T-helper 17 cell (primary cell): ENCODE measurements at places on chromosomes 6 and 20.

GRCh38 chr20:60395991-60396390 lies 437.8 kb downstream of the CDH26 start:
- no peak for DNase-seq
- H3K36me3 ChIP-seq = peaks cover 2% of the 10 kb centered on the region
- H3K27ac ChIP-seq = no peak overlapping the region
- H3K4me1 ChIP-seq = no peaks in the 10 kb centered on the region

DNA sequence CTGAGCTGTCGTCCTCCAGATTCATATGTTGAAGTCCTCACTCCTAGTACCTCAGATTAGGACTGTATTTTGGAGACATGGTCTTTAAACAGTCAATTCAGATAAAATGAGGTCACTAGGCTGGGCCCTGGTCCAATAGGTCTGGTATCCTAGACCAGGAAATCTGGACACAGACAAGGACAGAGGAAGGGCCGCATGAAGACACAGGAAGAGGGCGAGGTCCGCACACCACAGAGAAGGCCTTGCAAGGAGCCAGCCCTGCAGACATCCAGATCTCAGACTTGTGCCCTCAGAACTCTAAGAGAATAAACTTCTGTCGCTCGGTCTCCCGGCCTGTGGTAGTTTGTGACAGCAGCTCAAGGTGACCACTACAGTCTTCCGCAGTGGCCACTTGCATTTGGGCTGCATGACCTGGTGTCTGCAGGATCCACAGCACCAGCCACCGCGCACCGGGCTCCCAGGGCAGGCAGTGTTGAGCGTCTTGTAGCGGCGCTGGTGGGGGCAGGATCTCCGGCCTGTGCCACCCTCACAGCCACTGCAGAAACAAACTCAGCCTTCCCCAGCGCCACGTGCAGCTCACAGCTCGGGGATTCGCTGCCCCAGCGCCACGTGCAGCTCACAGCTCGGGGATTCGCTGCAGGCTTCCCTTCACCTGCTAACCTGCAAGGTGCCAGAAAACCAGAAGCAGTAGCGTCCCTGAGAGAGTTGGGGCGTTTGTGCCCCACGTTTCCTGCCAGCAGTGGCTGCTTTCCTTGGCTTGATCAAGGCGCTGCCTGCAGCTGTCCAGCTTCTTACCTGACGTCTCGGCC lies 6.0 kb upstream of the RBM38 start:
- H3K27me3 ChIP-seq = no peaks in the 10 kb centered on the region
- no peak overlapping the region for H3K27ac ChIP-seq
- no peak for DNase-seq
- H3K4me1 ChIP-seq = peaks cover 10% of the 10 kb centered on the region
- H3K36me3 ChIP-seq = peaks cover 2% of the 10 kb centered on the region

DNA sequence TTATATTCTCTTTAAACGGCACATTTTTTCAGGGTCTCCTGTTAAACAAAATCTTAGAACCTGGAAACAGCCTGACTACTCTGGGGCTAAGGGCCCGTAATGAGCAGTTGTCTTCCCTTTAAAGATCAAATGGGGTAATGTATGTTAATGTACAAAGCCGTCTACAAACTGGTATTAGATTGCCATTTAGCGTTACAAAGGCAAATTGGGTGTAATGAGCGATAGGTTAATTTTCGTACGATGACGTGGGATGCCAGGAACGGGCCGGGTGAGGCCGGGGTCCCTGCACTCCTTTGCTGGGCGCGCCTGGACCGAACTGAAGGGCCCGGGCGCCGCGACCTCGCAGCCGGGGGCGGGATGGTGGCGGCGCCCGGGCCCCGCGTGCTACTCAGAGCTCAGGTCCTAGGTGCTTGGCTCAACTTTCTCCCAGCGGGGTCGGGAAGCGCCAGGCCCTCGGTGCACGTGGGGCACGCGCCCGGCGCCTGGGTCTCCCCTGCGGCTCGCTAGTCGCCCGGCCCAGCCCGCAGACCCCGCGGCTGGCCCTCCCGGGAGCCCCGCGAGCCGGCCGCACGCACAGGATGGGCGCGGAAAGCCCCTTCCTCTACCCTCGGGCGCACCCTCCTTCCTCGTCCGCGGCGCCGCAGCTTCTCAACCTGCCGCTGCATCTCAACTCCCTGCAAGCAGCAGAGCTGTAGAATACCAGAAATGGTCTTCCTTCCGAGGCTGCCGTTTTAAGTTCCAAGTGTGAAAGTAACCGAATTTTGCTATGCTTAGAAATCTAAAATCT lies 5.9 kb downstream of the NKX2-4 start:
- no peak overlapping the region for H3K27ac ChIP-seq
- no peak overlapping the region for H3K4me3 ChIP-seq
- H3K27me3 ChIP-seq = peaks cover 36% of the 10 kb centered on the region
- peaks cover 13% of the 10 kb centered on the region for H3K4me1 ChIP-seq
- no peak for DNase-seq

GRCh38 chr6:29667158-29667557 lies 10.3 kb downstream of the MOG start:
- no peak for DNase-seq
- no peak overlapping the region for H3K27ac ChIP-seq
- H3K36me3 ChIP-seq = no peaks in the 10 kb centered on the region
- no peaks in the 10 kb centered on the region for H3K4me1 ChIP-seq

DNA sequence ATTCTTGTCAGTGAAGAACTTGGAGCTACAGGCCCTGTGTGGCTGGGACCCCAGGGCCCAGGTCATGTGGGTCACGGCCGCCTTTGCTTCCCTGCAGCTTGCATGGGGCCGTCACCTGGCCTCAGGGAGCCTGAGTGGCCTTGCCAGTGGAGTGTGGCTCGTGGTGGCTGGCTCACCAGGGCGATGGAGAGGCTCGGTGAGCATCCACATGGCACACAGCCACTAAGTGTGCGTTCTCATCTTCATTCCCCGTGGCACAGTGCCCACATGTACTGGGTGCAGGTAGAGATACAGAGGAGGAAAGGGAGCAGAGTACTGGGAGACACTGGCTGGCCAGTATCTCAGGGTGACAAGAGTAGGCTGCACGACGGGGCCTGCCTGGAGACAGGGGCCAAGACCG lies 21.5 kb downstream of the MANBAL start:
- H3K27ac ChIP-seq = no peak overlapping the region
- H3K36me3 ChIP-seq = peaks cover 2% of the 10 kb centered on the region
- H3K4me3 ChIP-seq = no peak overlapping the region
- no peaks in the 10 kb centered on the region for H3K27me3 ChIP-seq

DNA sequence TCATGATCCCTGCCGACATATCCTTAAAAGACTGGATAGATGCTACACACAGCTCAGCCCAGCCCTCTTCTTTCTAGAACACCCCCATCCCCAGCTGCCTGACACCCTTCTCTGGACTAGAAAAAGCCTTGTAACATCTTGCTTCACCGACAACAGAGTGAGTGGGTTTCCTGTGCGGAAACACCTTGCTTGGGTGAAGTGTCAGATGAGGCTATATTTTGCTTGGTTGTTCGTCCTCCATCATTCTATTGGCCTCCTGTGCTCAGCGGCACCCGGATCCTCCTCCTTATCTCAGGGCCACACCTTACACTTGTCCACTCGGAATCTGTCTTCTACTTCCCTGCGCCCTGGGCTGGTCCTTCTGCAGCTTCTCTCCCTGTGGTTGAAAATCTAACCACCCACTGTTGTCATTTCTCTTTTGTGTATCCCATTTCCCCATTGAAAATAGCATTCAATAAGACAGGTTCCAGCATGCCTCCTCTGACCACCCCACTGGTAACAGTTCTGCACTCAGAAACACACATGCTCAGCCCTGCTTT lies 101.3 kb upstream of the MLN start:
- H3K4me3 ChIP-seq = peak overlapping the region; percentile 89
- H3K4me1 ChIP-seq = peaks cover 51% of the 10 kb centered on the region
- peak; percentile 22 for DNase-seq
- no peaks in the 10 kb centered on the region for H3K27me3 ChIP-seq

DNA sequence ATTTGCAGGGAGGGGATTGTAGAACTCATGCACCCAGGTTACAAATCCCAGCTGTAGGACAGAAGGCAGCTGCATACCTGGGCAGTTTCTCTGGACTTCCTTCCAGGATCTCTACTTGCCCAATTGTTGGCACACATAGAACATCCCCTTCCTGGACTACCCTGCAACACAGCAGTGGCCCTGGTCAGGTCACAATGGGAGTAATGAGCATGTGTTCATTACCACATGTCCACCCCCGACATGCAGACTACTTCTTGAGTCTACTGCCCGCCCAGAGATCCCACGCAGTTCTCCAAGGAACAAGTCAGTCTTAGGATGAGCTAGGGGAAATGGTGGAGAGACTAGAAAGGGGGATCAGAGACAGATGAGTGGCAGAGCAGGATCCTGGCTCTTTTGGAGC lies 5.1 kb downstream of the PEX6 start:
- no peaks in the 10 kb centered on the region for H3K27me3 ChIP-seq
- H3K27ac ChIP-seq = no peak overlapping the region
- H3K4me3 ChIP-seq = no peak overlapping the region

DNA sequence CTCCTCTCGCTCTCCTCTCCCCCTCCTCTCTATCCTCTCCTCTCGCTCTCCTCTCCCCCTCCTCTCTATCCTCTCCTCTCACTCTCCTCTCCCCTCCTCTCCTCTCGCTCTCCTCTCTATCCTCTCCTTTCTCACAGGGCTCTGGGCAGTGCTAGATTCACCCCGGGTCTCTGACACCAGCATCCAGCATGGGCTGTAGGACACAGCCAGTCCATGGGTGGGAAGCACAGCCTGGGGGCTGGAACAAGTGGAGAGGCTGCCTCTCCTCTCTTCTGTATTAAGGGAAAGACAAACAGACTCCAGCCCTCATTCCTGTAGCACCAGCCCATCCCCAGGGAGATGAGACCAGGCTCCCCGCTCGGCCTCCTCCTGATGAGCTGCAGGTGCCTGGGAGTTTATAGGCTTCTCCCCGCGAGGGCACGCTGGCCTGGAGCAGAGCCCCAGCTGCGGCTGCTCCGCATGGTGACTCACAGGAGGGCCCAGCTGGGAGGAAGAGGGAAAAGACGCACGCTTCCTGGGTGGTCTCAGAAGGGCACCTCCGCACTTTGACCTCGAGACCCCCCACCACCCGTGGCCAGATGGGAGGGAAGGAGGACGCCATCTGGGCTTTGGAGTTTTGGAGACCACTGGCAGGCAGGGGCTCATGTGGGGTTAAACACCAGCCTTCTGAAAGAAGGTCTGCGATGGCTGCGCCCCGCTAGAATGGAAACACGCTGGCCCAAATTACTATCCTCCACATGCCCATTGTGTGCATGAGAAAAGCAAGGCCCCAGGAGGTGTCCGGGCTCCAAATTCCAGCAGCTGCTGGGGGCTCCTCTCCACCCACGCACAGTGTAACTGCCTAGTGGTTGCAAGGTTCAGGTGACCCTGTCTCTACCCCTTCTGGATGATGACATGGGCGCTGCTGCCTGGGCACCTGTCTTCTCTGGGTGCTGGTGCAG lies 68.0 kb downstream of the BMP7 start:
- peaks cover 22% of the 10 kb centered on the region for H3K27me3 ChIP-seq
- no peak for DNase-seq
- no peak overlapping the region for H3K27ac ChIP-seq
- H3K36me3 ChIP-seq = no peaks in the 10 kb centered on the region
- no peak overlapping the region for H3K4me3 ChIP-seq
- H3K4me1 ChIP-seq = no peaks in the 10 kb centered on the region

GRCh38 chr20:57470666-57471495 lies 54.1 kb downstream of the CTCFL start:
- H3K27ac ChIP-seq = no peak overlapping the region
- no peaks in the 10 kb centered on the region for H3K36me3 ChIP-seq
- no peak overlapping the region for H3K4me3 ChIP-seq
- DNase-seq = no peak
